ENCODE measurements at places on chromosomes 1 and 21. TPM values are rescaled to one million over a fixed set of nuclear protein-coding genes. Genes with fewer than 3 reads are reported as not detected.

The RSPO1 gene
- not detected for total RNA-seq

DNA sequence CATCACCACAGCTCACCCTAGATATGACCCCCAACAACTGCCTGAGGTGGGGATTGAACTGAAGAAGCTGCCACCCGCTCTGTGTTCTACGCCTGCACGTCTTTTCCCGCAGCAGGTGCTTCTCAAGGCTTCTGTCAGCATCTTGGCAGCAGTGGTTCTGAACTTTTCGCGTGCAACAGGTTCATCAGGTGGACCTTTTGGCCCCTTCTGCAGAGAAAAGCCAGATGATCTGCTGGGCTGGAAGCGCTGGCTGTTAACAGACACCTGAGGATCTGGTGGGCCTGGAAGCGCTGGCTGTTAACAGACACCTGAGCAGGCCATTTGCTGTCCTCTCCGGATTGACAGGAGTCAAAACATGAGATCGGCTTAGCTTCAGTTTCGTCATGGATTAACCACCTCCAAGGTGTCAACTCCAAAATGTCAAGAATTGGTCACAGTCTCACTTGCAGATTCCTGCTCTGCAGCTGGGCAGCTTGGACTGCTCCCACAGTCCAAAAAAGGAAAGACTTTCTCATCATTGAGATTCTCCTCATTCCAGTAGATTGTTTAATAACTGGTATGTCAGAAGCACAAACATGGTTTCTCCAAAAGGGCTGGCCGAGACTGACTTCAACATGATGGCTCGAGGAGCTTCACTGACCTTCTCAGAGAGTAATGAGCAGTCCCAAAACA is 4.7 kb downstream of the C1orf174 start:
- H3K27me3 ChIP-seq: no peaks in the 10 kb centered on the region
- H3K4me1 ChIP-seq: peaks cover 36% of the 10 kb centered on the region
- H3K36me3 ChIP-seq: peaks cover 29% of the 10 kb centered on the region
- DNase-seq: no peak

GRCh38 chr1:21335750-21336224 is 45.5 kb upstream of the ECE1 start:
- peak overlapping the region; percentile 84 for H3K4me3 ChIP-seq
- H3K27ac ChIP-seq: peak overlapping the region; percentile 23
- peaks cover 81% of the 10 kb centered on the region for H3K4me1 ChIP-seq
- peaks cover 16% of the 10 kb centered on the region for H3K36me3 ChIP-seq
- no peaks in the 10 kb centered on the region for H3K27me3 ChIP-seq
- no peak for DNase-seq

The CACYBP gene
- total RNA-seq: 369 TPM

- no peak overlapping the region for H3K27ac ChIP-seq
- no peak for DNase-seq
- no peaks in the 10 kb centered on the region for H3K36me3 ChIP-seq
- H3K4me3 ChIP-seq: no peak overlapping the region
- H3K27me3 ChIP-seq: peaks cover 5% of the 10 kb centered on the region
- no peaks in the 10 kb centered on the region for H3K4me1 ChIP-seq
These were observed 14.1 kb upstream of the ARF1 start for GRCh38 chr1:228068359-228068758.

DNA sequence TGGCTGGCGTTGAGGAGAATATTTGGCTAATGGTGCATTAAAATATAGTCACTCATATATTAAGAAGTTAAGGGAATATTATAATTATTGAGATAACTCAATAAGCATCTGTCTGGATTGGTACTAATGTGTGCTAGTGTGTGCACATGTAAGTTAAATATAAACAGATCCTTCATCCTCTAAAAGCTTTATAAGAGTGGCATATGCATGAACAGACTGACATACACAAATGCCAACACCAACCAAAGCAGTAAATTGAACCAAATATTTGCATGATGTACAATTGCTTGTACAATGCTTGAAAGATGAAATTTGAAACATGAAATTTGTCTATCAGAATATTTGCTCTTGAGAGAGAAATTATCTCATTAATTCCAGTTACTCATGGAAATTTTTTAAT is 344.9 kb downstream of the ADGRL2 start:
- H3K4me3 ChIP-seq: no peak overlapping the region
- no peaks in the 10 kb centered on the region for H3K36me3 ChIP-seq
- no peak overlapping the region for H3K27ac ChIP-seq
- DNase-seq: no peak
- H3K27me3 ChIP-seq: peaks cover 1% of the 10 kb centered on the region

The SRSF4 gene
- 129 TPM for total RNA-seq
